ENCODE measurements at places on chromosomes 11 and 22.

GRCh38 chr11:95182397-95182796 lies 48.6 kb downstream of the SESN3 start:
- DNase-seq: no peak

- no peak for DNase-seq
Observed at GRCh38 chr11:64529559-64530520, 61.2 kb upstream of the SLC22A12 start.

DNA sequence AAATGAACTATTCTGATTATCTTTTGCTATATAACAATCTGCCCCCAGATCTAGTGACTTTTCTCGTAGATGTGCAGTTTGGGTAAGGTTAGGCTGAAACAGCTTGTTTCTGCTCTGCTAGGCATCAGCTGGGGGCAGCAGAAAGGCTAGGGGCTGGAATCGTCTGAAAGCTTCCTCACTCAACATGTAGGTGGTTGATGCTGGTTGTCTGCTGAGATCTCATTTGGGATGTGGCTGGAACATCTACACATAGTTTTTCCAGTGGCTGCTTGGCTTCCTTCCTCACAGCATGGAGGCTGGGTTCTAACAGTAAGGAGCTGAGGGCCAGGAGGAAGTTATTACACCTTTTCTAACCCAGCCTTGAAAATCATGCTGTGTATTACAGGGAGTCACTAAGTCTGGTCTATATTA lies 30.2 kb downstream of the USP47 start:
- no peak for DNase-seq

DNA sequence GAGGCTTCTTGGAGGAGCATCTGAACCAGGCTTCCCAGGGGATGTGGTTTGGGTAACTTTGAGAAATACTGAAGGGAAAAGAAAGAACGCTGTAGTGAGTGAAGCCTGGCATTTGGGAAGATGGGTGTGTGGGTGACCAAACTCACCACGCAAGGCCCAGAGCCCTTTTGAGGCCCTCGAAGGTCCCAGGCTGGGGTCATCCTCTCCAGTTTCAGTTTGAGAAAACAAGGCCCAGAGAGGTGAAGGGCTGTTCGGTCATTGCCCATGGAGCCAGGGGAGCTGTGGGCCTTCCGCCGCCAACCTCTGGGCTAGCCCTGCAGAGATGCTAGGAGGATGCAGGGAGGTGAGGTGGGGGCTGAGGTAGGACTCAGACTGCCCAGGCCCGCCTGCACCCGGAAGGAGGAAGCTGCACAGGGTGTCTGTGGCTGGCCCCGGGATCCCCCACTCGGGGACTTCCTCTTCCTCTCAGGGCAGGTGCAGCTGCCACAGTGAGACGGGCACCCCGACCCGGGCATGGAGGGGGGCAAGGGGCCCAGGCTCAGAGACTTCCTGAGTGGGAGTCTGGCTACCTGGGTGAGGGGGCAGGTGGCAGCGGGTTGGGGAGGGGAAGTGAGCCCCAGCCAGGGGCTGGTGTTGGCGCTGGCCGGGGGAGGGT lies at the start of gene CCDC88B:
Gene CCDC88B (plus strand): TSS at position 451 of the 655 bp plus-strand sequence. CDS start 63 bp downstream, at position 514.
- DNase-seq: no peak

DNA sequence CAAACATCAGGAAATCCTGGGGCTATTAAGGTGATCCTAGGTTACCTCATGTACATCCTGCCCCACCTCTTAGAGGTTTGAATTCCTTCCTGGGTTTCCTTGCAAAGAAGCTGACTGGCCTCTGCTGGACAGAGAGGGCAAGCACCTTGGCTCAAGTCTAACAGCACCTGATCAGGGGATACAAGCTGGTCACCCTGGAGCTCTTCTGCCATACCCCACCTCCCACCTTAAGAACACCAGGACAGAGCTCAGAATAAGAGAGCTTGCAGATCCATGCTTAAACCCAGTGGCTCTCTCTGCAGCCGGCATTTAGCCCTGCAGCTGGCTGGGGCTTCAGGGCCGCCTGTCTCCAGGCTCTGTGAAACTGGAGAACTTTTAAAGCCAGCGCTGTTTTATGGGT lies 386.6 kb upstream of the NARS2 start:
- no peak for DNase-seq

GRCh38 chr22:42719656-42720262 lies 911 bp downstream of the A4GALT start:
- DNase-seq: no peak

- no peak for DNase-seq
Observed at GRCh38 chr11:45733176-45733575, 67.8 kb upstream of the CHST1 start.

GRCh38 chr22:39279170-39279850 lies 34.5 kb upstream of the PDGFB start:
- no peak for DNase-seq

- DNase-seq: peak; percentile 47
Observed at GRCh38 chr22:40534379-40535188, 101.9 kb downstream of the MRTFA start.

GRCh38 chr11:68942751-68943271 lies 38.0 kb downstream of the MRGPRD start:
- DNase-seq: peak; percentile 72

DNA sequence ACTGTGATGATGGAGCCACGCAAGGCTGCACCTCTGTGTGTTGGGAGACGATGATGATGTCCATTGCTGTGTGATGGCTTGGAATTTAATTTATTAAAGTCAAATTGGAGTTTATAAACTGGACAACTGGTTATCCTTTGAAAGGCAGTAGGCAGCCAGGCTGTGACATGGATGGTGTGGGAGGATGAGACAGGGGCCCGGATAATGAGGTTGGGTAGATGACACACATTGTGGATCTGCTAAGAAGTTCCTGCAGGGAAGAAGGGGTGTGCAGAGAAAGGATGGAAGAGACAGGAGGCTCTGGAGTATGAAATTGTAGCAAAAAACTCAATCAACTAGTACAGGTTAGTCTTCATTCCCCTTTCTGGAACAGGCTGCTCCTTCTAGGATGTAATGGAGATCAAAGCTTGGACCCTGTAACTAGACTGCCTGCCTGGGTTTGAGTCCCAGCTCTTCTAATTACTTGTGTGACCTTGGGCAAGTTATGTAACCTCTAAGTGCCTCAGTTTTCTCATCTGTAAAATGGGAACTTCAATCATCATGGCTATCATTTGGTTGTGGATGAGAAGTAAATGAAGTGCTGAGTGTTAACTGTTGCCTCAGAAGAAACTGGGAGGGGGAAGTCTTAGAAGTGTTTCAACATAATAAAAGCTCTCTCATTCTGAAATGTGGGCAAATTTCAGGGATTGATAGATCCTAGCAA lies 4.2 kb upstream of the HINFP start:
- no peak for DNase-seq

DNA sequence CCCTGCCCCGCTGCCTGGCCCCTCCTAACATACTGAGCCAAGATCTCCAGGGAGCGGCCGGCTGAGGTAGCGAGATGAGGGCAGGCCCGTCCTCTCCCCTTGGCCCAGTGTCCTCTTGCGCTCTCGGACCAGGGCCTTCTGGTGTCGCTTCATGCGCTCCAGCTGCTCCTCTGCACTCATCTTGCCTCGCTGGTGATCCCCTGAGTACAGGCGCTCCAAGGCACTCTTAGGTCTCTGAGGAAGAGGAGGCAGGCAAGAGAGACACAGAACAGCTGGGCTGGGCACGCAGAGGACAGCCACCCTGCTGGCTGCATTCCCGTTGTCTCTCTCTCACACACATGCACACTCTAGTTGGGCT lies 50.6 kb downstream of the C11orf58 start:
- no peak for DNase-seq

DNA sequence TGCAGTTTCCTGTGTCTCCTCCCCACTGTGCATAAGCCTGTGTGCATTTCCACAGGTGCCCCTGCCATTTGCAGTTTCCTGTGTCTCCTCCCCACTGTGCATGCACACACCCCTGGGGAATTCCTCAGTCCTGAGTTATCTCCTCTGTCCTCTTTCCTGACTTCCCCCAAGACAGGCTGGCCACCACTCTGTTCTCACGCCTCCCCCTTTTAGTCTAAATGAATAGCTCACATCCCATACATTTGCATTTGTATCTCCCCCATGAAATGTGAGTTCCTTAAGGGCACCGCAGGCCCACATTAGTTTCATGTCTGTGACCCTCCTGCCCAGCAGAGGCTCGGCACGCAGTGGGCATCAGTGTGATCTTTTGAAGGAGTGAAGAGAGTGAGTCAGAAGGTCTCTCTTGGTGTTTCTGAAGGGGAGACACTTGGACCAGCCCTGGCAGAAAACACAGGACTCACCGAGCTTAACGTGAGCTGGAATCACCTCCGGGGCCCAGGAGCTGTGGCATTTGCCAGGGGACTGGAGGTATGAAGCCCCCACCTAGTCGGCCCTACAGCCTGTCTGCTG lies 6.2 kb downstream of the LRRC74B start:
- no peak for DNase-seq

DNA sequence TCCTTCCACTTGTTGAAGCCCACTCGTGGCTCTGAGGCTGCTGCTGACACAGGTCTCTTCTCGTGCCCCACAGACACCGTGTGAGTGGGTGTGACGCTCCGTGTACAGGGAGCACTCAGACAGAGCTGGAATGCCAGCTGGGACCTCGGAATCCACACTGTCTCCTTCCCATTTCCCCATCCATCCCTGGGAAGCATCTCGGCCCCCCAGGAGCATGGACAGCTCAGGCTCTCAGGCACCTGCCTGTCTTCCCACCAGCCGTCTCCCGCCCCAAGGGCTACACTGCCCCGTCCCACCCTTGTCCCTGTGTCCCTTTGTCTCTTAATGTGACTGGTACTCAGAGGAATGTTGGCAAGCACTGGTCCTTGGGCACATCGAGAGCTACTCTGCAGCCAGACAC lies 63.8 kb downstream of the ARHGAP8 start:
- DNase-seq: no peak

GRCh38 chr11:105034813-105035620 lies at the start of gene CASP1:
CASP1 (minus strand) TSS chr11:105035144; CDS start chr11:105035113, 31 bp downstream.
- peak; percentile 62 for DNase-seq

GRCh38 chr22:18005201-18005926 lies 19.0 kb downstream of the MICAL3 start:
- no peak for DNase-seq

- no peak for DNase-seq
Observed at GRCh38 chr11:114031246-114031966, 28.1 kb upstream of the ZBTB16 start.

DNA sequence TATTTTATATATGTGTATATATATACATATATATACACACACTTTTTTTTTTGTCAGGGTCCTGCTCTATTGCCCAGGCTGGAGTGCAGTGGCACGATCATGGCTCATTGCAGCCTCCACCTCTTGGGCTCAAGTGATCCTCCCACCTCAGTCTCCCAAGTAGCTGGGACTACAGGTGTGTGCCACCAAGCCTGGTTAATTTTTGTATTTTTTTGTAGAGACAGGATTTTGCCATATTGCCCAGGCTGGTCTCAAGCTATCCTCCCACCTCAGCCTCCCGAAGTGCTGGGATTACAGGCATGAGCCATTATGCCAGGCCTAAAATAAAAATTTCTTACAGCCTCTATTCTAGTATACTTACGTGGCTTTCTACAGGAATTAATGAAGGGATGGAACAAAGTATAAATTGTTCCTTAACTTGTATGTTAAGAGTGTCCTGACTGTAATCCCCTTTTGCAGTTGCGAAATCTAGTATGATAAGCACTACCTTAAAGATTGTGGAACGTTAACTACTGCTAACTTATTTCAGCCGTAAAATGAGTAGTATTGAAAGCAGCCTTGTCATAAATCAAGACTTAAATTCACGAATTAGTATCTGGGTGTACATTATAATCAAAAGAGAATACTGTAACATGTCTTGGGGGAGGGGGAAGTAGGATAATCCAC lies 2.1 kb downstream of the TRAF6 start:
- no peak for DNase-seq

DNA sequence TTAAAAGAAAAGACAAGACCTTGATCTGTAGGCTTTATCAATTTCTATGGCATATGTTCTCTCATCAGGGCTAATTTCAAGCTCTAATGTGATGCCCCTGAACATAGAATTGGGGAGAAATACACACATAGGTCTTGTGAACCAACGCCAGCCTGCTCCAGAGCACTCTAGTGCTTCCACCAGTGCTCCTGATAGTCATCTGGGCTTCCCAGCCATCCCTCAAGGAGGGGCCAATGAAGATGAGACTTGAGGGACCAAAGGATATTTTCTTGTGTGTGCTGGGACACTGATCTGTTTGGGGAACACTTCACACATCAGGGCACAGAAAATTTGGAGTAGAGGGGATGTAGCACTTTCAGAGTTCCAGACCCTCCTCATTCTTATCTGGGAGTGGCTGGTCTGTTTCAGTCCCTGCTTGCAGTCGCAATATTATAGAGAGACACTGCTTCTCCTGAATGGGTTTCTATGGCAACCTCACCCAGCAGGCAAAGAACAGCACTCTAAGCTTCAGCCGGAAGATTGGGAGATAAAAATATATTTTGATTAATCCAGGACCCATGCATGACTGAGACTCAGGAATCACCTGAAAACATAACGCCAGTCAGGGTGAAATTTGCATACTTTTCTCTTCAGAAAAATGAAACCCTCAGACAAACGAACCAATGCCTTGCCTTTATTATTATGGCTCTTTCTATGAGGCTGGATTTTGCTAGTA lies 28.4 kb upstream of the SCN3B start:
- DNase-seq: no peak

GRCh38 chr11:112555491-112556364 lies 295.1 kb upstream of the PLET1 start:
- DNase-seq: no peak

- peak; percentile 65 for DNase-seq
Observed at GRCh38 chr11:75103380-75104026, 6.8 kb upstream of the OR2AT4 start.

DNA sequence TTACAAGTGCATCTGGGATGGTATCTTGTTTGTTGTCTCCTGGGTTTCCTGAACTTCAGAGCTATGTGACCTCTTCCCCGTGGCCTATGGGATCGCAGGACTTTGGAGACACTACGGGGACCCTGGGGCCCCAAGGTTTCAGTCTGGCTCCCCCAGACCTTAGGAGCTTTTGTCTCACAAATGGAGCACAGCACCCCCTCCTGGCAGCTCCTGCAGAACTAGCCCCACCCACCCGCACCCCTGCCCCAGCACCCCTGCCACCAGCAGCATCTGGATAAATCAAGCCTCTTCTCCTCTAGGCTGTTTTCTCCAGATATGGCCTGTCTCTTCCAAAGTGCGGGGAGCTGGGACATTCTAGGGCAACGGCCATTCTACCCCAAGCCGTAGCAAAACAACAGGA lies 10.4 kb downstream of the RCOR2 start:
- DNase-seq: no peak

DNA sequence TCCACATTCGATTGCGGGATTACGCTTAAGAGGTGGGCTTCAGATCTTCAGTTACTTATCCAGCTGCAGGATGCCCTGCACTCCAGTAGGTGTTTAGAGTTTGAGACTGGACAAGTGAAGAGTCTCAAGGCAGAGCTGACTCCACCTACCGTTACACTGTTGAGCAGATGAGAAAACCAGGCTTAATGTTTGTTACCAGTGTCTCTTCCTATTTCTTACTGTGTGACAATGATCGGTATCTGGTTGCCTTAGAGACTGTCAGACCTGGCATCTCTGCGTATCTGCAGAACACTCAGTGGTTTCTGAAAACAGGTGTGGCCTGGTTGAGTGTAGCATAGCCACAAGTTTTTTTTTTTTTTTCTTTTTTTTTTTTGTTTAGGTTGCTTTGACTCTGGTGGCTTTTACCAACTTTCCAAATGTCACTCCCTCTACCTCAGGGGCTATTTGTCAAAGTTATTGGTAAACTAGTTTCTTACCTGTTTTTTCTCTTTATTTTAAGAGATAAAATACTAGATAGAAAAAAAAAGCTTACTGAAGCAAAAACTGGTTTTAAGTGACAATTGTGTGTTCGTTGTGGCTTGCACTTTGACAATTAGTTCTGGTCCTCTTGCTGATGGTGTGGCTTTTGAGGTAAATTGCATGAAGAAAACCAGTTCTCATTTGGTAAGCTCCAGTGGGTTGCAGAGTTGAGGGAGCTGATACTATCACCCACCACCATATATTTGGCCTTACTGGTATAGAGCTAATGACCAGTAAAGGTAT lies 284.8 kb downstream of the ETS1 start:
- no peak for DNase-seq

All from stromal cell of bone marrow (primary cell).